ENCODE measurements at places on chromosomes 5 and 9. TPM values are rescaled to one million over a fixed set of nuclear protein-coding genes. Genes with fewer than 3 reads are reported as not detected.

Gene GPR151
- total RNA-seq: not detected

GRCh38 chr5:158679221-158679641, 420.5 kb downstream of the EBF1 start:
- DNase-seq: no peak

DNA sequence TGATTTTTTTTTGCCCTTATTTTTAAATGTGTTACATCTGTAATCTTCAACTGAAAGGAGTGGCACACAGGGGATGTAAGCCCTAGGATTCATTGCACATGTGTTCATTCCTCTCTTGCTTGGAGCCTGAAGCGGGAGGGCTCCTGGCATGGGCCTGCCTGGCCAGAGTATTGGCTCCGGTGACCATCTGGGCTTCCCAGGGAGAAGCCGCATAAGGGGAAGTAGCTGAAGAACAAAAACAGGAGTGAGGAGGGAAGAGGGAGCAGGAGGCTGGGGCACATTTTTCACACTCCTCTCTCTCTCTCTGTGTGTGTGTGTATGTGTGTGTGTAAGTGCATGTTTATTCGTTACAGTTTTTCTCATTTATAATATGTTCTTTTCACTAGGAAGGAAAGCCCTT, 269.9 kb downstream of the PRR16 start:
- DNase-seq: no peak

DNA sequence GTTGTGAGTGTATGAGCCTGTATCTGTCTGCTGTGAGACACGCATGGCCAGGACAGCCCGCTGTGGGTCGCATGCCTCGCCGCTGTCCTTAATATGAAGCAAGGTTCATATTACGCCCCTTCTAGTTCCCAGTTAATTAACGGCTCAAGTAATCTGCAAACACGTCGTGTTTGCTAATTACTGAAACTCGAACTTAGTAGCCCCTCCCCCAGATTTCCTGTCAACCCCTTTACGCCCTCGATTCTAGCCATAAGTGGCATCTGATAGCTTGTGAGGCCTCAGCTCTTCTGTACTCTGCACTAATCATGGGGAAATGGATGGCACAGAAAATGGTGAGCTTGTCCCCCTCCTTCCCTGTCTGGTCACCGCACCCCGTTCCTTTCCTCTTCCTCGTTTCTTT, 116.9 kb upstream of the OTULINL start:
- DNase-seq: no peak

DNA sequence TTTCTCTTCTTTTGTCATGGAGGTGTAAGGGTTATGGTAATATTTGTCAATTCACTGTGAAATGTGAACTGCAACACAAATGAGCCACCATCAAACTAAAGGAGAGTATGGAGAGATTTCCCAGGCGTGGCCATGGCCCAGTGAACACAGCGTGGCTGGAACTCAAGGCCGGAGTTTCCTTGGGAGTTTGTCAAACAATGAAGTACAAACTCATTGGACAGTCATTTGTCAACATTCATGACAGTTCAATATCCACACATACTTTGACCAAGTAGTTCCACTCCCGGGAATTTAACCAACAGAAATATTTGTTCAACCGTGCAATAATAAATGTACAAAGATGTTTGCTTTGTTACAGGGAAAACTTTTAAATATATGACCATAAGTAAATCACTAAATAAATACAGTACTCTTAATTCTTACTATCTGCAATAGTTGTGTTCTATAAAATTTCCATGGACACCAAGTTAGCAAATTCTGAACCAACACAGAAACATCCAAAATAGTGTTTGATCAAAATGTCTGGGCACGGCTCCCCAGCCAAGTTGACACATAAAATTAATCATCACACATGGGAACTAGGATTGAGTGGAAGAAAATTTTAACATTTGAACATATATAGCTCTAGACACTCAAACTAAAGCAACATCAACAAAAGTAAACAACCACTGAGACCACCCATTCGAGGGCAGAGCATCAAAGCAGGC, 87.1 kb downstream of the DIRAS2 start:
- no peak for DNase-seq

GRCh38 chr9:91089405-91090129, 272.2 kb downstream of the AUH start:
- peak; percentile 53 for DNase-seq

GRCh38 chr9:83526211-83526610, 12.0 kb downstream of the FRMD3 start:
- no peak for DNase-seq

- no peak for DNase-seq
Observed at GRCh38 chr5:153809166-153809565, 229.5 kb downstream of the FAM114A2 start.

DNA sequence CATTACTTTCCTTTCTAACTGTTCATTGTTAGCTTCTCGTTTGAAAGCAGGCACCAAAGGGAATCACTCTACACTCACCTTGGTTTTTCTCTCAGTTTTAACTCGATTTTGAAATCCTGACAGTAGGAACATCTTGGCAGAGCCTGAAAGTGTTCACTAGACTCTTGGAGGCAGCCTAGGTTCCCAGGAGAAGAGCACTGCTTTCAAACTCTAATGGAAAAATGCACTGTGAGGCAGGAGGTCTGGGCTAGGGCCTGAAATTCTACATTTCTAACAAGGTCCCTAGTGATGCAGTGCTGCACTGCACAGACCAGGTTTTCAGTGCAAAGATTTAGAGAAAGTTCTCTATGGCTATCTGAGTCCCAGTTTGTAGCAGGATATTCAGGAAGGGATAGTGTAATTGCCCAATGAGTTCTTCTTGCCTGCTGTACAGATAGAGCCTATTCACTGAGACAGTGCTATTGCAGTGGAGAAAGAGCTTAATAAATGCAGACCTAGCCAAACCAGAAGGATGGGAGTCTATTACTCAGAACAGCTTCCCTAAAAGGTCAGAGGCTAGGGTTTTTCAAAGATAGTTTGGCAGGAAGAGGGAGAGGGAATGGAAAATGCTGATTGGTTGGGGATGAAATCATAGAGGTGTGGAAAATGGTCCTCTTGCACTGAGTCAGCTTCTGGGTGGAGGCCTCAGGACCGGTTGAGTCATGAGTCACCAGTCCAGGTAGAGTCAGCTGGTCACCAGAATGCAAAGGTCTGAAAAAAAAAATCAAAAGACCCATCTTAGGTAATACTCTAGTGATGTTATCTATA, 153.9 kb downstream of the GPBP1 start:
- DNase-seq: peak; percentile 56

Gene LRRC26
- not detected for total RNA-seq

DNA sequence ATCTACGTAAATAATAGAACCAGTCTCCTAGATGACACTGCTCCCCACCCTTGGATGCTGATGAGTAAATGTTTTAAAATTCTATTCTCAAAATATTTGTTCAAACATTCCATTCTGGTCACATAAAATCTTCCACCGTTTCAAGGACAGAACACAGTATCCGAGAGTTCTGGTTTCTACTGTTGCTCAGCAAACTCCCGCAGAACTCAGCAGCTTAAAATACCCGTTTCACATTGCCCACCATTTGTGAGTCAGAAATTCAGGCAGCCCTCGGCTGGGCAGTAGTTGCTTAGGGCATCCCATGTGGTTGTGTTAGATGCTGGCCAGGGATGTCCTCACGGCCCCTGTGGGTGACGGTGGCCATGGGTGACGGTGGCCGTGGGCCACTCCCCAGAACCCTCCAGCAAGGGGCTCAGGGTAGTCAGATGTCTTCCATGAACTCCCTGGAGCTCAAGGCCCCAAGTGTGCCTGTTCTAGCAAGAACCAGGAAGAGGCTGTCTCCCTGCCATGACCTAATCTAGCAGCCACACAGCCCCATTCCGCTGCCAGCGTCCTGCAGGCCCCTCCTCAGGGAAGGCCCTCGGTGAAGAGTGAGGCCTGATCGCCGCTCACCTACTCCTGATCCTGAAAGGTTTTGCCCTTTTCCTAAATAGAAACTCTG, 17.4 kb downstream of the MGAT1 start:
- peak; percentile 42 for DNase-seq

DNA sequence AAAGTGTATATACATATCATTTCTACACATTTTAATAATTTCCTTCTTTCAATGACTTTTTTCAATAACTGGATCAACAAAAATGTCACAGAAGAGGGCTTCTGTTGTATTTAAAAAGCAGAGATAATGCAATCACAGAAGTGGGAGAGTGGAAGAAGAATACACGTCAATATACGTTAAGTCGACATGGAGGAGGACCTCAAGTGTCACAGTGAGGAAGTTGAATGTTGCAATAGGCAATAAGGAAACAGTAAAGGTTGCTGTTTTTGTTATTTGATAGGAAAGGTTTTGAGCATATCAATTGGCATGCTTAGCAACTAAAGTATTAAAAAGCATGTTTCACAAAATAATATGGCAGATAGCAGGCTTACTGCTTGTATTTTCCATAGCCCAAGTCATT, 184.0 kb upstream of the NR4A3 start:
- DNase-seq: no peak

Gene FEM1C
- 21.3 TPM for total RNA-seq

Measured in A172 (cell line).